ENCODE measurements at places on chromosomes 6 and 20.
A peak's percentile ranks its signal among the peaks of the same experiment; 100 is the strongest.

GRCh38 chr20:32285621-32286371, 8.3 kb downstream of the KIF3B start:
- DNase-seq = no peak

DNA sequence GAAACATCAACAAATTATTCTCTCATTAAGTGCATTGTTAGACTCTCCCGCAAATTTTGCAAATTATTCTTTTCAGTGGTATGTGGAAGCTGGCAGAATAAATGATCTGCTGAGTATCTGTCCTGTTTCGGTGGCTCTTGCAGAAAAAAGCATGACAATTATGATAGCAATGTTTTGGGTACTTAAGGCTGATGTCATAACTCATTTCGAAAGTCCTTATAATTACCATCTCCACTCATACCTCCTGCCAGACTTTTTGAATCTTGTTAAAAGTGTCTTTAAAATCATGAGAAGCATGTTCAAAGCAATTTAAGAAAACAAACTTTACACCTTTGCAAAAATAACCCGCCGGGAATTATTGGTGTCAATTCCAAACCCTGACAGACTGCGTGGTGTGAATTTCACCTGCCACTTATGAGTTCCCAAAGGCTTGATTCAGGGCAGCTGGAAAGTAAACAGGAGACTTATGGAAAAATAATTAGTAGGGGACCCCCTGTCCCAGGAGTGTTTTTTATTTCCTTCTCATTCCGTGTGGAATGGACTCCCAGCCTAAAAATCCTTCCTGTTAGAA, 87.6 kb upstream of the E2F3 start:
- no peak for DNase-seq

DNA sequence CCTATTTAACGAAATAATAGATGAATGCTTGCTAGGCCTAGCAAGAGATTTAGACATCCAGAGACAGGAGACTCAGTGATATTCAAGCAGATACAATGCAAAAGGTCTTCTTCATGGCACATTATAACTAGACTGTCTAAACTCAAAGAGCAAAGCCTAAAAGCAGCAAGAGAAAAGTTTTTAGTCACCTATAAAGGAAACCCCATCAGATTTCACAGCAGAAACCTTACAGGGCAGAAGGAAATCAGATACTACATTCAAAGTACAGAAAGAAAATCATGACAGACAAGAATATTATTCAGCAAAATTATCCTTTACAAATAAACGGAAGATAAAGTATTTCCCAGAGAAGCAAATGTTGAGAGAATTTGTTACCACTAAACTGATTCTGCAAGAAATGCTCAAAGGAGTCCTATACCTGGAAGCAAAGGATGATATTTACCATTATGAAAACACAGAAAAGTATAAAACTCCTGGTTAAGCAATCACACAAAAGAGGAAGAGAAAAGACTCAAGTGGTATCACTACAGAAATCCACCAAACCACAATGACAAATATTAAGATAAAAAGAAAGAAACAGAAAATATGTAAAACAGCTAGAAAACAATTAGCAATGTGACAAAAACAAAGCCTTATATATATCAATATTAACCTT, 333.7 kb downstream of the MEI4 start:
- DNase-seq = no peak

DNA sequence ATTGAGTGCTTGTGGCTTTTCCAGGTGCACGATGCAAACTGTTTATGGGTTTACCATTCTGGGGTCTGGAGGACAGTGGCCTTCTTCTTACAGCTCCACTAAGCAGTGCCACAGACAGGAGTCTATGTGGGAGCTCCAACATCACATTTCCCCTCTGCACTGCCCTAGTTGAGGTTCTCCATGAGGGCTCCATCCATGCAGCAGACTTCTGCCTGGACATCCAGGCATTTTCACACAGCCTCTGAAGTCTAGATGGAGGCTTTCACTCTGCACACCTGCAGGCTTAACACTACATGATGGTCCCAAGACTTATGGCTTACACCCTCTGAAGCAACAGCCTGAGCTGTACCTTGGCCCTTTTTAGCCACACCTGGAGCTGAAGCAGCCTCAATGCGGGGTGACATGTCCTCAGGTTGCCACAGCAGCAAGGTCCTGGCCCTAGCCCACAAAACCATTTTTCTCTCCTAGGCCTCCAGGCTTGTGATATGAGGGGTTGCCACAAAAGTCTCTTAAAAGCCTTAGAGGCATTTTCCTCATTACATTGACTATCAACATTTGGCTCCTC, 552.2 kb downstream of the TFAP2A start:
- DNase-seq = no peak

DNA sequence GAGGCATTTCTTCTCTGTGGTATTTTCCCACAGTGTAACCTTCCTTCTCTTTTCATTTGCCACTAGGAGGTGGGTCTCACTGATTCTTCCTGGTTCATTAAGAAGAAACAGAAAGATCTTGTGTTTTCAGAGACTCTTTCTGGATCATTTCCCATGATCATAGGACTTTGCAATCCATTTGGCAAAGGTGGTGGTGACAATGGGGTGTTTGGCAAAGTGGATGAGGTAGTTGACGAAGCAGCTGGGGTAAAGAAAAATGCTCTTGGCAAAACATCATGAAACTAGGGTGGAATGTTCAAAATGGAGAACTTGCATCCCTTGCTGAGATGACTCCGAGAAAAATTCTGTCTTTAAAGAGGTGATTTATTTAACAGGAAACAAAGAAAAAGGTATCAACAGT, 50.6 kb downstream of the TRAF3IP2 start:
- no peak for DNase-seq

DNA sequence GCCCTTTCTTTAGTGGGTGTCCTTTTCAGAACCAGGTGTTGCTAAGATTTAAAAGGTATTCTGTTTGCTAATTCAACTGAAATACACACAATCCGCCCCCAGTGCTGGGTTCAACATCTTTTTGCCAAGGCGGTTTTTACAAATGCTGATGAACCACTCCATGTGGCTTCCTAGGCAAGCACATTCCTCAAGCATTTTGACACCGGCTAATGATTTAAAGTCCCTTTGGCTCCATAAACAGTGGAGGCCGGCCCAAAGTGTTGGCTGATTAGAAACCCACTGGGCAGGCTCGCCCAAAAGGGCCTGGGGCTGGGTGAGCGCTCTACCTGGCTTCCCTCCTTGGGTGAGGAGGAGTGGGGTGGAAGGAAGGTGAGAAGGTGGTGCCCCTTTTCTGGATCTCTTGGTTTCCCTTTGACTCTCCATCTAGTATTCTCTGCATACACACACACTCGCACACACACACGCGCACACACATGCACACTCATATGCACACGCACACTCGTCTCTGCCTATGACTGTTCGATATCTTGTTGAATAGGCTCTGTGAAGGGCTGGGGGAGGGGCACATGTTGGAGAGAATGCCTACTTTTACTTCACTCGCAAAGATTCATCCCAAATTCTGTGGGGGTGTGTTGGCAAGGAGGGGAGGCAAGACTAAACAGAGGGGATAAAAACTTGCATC, 66.7 kb upstream of the ARMC2 start:
- DNase-seq = no peak

DNA sequence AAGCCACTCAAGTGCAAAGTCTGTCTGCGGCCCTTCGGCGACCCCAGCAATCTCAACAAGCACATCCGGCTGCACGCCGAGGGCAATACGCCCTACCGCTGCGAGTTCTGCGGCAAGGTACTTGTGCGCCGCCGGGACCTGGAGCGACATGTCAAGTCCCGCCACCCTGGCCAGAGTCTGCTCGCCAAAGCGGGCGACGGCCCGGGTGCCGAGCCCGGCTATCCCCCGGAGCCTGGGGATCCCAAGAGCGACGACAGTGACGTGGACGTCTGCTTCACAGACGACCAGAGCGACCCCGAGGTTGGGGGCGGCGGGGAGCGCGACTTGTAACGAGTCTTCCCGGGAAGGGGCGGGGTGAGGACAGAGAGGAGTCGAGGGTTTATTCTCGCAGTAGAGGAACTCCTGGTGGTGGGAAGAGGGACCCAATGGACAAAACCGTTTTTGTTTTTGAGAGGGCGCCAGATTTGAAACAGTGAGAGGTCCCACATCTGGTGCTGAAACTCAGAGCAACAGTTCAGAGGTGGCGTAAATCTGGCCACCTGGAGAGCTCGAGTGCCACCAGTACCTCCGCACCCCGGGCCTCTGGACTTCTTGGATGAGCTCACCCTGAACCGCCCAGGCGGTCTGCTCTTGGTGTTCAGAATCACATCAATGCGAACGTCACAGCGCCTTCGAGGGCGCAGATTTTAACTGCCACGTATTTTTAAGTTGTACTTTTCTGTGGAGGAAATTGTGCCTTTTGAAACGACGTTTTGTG, 8.0 kb downstream of the PRDM13 start:
- DNase-seq = peak; percentile 51

- DNase-seq = no peak
Observed at GRCh38 chr6:39855356-39855995, 63.3 kb downstream of the DAAM2 start.

GRCh38 chr20:257419-257818, at the start of gene DEFB132:
Gene DEFB132 (plus strand): TSS chr20:257724. CDS start chr20:257779, 55 bp downstream.
- no peak for DNase-seq

GRCh38 chr20:42957018-42957703, 232.5 kb downstream of the PTPRT start:
- DNase-seq = no peak

DNA sequence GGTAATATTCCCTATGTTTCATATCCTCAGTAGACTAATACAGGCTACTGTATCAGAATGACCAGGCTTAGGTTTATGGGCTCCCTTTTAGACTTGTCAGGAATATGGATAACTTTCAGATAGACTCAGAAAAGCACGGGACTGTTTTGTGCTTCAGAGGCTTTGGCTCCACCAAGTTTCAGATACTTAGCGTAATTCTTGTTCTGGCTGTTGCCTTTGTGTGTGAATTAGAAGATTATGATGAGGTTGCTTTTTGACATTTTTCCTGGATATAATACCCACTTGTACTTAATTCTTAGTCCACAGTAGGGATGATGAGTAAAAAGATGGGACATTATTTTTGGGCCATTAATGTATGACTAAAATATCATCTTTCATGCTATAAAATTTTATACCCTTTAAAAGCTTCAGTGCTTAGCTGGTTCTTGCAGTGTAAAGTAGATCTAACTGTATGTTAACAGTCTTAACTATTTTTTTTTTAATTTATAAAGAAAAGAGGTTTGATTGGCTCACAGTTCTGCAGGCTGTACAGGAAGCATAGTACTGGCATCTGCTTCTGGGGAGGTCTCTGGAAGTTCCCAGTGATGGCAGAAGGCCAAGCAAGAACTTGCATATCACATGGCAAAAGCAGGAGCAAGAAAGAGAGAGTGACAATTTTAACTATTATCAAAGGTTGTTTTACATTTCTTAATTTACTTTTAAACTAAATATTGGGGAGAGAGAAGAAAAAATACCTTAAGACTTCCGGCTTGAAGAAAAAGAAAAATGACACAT, 120.7 kb downstream of the ZFAND3 start:
- no peak for DNase-seq

DNA sequence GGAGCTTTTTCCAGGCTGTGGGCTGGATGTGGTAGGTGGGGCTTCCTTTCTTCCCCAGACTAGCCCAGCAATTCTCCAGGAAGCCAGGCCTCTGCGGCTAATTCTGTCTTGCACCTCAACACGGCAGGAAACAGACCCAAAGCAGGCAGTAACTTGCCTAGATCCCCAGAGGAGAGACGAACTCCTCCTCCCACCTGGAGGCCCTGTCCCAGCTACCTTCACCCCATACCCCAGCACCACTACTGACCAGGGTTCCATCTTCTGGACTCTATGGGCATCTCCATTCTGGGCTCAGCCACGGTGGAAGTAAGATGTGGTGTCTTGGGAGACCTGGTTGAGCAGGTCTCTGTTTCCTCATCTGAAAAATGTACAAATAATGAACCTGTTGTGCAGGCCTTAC, 48.4 kb upstream of the ZNF337 start:
- no peak for DNase-seq

DNA sequence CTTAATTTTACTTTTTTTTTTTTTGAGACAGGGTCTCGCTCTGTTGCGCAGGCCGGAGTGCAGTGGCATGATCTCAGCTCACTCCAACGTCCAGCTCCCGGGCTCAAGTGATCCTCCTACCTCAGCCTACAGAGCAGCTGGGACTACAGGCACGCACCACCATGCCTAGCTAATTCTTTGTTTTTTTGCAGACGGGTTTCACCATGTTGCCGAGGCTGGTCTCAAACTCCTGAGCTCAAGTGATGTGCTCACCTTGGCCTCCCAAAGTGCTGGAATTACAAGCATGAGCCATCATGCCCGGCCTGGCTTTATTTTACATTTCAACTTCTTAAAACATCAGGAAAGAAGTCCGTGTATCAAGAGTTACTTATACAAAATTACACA, 5.7 kb downstream of the OSER1 start:
- DNase-seq = no peak

DNA sequence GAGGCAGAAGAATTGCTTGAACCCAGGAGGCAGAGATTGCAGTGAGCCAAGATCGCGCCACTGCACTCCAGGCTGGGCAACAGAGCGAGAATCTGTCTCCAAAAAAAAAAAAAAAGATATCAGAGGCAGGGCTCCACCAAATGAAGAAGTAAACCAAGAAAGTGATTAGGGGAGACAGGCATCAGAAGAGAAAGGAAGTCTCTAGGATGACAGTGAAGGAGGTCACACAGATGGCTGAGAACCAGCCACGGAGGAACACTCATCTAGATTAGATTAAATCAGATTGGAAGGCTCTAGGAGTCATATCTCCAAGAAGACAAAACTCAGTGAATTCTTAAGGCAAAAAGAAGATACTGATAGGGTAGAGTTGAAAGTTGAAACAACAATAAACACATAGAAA, 102.2 kb upstream of the CCDC28A start:
- DNase-seq = no peak

- DNase-seq = no peak
Observed at GRCh38 chr6:156658186-156658965, 118.8 kb upstream of the ARID1B start.

DNA sequence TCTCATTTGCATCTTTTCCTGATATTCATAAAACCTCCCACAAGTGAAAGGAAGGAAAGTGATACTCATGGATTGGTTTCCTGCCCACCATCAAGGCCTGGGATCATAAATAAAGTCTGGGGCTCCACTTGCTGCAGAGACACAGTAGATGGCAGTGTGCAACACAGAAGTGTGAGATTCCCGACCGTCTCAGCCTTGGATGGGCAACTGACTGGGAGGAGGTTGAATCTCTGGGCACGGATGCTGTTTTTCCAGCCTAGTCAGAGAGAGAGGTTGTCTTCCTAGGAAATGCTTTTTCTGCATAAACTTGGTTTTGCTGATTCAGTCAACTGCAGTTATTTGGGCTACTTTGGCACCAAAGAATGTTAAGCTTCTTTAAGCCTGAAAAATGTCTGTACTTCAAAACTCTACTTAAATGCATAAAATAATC, 9.9 kb upstream of the RFPL4B start:
- DNase-seq = no peak

GRCh38 chr20:52652271-52652670, 319.9 kb upstream of the TSHZ2 start:
- DNase-seq = no peak

GRCh38 chr6:52505726-52506409, 71.0 kb downstream of the TRAM2 start:
- DNase-seq = no peak

- no peak for DNase-seq
Observed at GRCh38 chr6:37636801-37637561, 60.7 kb downstream of the MDGA1 start.
